ENCODE measurements at places on chromosomes 2 and 18. TPM values are rescaled to one million over a fixed set of nuclear protein-coding genes. Genes with fewer than 3 reads are reported as not detected.

- DNase-seq, result no peak
These were observed 20.2 kb downstream of the GATA6 start for GRCh38 chr18:22189449-22190166.

DNA sequence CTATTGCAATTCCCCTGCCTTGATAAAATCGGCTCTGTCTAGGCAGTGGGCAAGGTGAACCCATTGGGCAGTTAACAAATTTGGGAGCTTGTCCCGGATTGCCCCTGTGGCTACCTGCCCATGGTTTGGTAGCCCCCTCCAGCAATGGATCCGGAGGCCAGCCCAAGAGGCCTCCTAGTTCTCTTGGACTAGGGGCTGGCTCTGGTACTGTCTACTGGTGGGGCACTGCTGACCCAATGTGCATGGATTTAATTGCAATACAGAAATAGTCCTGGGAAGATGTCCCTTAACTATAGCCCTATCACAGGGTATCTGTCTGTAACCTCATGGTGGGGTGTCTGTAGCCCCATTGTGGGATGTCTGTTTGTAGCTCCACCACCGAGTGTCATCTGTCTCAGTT, 37.5 kb upstream of the SH3RF3 start:
- no peak for DNase-seq

DNA sequence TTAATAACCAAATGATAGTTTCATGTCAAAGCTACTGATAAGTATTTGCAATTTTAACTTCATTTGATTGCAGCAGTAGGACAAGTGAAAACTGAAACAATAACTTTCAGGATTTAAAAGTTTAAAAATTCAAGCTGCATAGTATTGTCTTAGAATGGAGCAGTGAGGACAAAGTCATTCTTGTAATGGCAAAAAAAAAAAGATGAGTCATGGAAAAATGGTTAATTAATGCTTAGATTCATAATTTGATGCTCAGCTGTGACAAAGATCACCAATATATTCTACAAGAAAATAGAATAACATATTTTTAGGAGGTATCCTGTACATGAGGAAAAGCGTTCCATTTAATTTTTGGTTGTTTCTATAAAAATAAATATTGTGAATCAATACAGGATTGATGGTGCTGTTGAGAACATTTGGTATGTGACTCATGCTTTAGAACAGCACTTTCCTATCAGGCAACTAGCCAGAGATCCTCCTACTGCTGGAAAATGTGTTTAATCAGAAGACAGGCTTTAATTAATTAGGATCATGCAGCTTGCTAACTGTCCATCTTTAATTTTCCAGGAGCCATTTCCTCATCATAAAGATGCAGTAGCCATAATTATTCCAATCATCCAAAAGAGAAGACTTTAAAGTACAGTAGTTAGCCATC, 239.0 kb upstream of the MMADHC start:
- no peak for DNase-seq

GPR155 gene
- total RNA-seq, result 5.5 TPM

DNA sequence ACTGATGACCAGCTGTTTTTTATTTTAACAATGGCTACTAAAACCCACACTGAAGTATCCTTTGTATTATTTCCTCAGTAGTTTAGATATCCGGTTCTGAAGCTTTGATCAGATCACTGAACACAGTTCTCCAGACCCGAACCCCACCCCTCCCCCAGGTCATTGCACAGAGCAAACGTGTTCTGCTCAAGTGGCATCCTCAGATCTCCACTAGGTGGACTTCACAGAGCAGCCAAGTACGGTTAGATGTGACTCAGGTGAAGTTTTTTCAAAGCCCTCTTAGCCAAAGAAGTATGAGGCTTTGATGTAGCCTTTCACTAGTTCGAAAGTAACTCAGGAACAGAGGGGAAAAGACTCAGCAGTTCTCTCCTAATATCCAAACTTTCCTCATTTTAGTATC, 142.7 kb upstream of the NRP2 start:
- DNase-seq, result no peak

GRCh38 chr2:187978356-187978755, 313.3 kb upstream of the GULP1 start:
- no peak for DNase-seq

GRCh38 chr2:142307616-142308115, 176.8 kb upstream of the LRP1B start:
- DNase-seq, result no peak

DNA sequence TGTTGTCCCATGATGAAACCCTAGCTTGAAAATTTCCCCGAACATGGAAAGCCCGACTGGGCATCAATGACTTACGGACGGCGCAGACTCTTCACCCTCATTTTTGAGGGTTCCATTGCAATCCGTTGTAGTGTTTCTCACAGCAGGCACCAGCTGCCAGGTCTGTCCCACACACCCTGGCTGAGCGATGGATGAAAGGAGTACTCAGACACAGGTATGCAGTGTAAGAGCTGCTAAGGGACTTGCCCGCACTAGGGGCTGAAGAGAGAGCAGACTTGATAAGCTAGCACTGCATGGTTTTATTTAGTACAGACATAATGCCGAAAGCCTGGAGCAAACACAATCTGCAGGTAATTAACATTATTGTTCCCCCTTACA, 15.8 kb downstream of the DYNAP start:
- DNase-seq, result no peak

IL36G gene
- not detected for total RNA-seq

DNA sequence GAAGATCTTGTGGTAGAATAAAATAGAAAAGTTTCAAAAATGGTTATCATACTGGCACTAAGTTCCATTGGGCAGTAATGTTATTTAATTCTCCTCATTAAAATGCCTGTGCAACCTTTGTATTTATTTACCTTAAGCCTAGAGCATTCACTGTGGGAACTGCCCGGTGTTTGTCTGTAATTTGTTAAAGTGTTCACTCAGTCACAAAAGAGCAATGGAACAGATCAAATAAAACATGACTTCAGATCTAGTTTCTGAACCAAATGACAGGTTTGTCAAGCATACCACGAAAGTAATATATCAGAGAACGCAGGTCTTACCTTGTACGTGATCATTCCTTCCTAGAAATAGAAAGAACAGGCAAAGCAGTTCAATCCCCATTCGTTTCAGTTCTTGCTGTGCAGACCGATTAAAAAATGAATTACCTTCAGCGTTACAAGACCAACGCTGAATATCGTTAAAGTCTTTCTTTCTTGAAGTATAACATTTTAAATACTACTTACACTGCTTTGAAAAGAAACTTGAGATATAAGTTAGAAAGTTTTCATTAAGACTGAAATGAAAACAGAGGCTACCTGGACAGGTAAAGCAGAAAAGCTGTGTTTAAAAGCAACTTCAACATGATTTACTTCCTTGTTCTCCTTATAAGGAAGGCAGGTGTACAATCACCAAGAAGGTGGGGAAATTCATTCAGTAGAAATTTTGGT, at the start of gene ITGB6:
Gene ITGB6, minus strand, starts transcription at position 590 of the 707 bp plus-strand sequence. Its CDS starts 209 bp downstream, at position 381.
- no peak for DNase-seq

DNA sequence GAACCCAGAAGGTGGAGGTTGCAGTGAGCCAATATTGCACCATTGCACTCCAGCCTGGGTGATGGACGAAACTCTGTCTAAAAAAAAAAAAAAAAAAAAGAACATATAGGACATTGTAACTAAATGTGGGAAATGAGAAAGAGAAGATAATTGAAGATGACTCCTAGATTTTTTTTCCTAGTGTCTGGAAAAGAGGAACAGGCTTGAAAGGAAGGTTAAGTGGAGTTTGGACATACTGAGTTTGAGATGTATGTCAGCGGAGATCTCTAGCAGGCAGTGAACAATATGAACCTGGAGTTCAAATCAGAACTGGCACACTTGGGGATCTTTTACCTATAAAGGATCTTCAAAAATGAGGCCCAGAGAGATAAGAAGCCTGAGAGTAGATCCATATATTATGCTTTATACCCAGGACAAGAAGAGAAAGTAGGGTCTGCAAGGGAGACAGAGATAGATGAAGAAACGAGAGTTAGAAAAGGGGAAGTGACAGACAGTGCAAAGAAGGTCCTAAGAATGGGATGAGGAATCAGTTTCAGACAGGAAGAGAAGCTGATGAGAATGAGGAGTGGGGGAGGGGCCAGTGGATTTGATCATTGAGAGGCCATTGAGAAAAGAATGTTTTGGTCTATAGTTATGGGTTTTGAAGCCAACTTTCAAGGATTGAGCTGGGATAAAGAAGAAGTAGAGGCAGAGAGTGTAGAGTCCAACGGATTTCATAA, 46.9 kb upstream of the CD28 start:
- DNase-seq, result no peak

DNA sequence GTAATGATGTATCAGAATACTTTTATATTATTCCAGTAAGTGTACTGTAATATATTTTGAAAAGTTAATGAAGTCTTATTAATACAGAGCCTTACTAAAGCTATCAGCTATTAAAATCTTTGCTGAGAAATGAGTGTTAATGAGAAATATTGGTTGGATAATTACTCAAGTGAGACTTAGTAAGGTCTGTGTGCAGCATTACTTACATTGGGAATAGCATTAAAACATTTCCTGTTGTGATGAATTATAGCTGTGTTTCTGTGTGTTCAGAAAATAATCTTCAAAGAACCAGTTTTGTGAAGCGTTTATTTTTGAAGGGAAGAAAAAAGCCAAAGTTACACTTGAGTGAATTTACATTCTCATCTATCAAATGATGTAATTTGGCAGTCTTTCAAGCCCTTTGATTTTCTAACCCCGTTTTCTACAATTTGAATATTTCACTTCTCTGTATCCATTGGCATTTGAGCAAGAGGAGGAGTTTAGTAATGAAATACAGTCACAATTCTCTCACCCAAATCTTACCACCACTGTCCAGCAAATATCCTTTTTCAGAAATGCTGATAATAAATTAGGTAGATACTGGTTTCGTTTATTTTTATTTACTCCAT, 123.5 kb upstream of the BOD1L2 start:
- DNase-seq, result no peak

DNA sequence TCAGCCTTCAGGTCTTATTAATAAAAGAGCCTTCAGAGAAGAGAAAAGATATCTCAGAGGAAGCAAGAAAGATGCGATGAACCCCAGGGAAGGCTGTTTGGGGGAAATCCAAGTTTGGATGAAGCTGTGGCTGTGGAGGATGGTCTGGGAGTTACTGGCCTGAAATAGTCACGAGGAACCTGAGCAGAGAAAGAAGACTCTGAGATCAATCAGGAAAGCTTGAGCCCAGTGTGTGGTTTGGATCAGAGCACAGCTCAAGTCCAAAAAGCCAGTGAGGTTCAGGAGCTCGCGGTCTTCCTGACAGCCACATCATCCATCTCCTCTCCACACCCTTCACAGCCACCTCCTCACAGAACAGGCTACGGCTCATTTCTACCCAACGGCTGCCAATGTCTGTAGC, 87.4 kb upstream of the SERPINE2 start:
- DNase-seq, result no peak

DNA sequence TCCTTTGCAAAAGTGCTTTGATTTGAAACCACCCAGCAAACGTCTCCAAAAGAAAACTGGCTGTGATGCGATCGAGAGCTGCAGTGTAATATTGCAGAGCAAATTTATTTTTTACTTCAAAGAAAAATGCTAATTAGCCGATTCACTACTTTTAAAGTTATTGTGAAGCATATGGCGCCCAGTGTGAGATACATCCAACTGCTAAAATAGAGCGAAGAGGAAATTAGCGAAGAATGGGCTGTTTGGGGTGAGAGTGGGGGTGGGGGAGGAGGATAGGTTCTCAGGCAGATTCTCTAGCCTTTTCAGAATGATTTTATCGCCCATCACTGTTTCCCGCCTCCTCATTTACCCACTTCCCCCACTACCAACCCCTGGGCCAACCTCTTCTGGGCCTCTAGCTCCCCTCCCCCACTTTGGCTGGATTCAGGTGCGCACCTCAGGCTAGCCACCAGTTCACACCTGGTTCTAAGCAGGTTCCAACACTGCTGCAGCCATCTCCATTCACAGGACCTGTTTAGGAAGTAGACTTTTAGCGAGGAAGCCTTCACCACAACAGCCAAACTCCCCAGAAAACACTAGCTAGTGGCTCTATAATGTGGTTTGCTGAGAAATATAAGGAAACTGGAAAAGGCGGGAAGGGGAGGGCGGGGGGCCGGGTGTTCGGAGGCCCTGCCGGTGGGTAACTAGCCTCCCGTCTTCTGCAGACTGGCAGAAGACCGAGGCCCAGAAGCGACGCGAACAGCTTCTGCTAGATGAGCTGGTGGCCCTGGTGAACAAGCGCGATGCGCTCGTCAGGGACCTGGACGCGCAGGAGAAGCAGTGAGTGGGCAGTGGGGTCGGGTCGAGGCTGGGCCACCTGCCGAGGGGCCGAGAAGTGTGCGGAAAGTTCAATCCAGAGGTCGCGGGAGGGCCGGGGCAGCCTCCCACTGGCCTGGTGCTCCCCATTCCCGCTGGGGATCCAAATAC, 6.0 kb upstream of the OTX1 start:
- DNase-seq, result no peak

DNA sequence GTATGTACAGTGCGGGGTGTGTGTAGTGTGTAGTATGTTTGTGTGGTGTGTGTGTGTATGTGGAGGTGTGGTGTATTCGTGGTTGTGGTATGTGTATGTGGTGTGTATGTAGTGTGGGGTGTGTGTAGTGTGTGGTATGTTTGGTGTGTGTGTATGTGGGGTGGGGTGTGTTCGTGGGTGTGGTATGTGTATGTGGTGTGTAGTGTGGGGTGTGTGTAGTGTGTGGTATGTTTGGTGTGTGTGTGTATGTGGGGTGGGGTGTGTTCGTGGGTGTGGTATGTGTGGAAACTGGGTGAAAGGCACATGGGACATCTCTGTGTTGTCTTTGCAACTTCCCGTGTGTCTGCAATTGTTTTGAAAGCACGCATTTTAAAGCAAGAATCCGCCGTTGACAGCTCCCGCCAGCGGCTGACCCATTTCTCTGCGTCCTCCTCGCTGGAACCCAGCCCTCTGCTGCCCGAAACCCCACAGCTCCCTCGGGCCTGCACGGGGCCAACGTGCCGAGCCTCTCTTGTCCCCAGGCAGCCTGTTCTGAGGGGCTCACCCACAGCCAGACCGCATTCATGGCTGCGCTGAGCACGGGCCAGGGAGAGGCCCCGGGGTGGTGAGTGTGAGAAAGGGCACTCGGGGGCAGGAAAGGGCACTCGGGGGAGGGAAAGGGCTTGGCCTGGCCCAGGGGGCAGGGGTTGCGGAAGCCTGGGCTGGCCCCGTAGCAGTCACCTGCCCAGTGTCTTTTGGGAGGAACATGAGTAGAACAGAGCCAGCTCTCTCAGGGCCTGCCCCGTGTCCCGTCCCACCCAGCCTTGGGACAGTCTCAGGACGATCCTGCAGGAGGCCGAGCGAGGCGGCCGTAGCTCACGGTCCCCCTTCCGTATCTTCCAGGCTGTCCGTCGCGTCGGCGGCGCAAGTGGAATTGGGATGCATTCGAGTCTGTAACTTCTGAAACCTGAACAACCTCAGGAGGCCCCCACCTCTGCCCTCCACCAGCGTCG, 61.4 kb downstream of the TWIST2 start:
- peak; percentile 43 for DNase-seq

DNA sequence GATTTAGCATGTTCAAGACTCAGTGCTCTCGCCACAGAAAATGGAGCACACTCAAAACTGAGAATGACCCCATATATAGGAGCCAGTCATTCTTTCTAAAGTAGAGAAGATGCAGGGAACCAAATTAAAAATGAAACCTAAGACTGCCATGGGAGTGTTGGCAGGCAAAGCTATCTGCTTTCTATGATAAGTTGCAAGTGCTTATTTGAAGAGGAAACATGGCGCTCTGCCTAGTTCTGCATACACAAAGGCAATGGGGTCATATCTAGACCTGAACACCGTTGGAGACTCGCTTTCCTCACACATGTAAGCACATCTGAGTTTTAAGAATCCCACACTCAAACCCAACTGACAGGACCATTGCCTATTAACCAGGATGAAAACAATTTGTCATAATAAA, 292.5 kb downstream of the ALK start:
- DNase-seq, result no peak

Measured in ureter (tissue), 1 donor.